ENCODE measurements at places on chromosomes 3 and 15. TPM values are rescaled to one million over a fixed set of nuclear protein-coding genes. Genes with fewer than 3 reads are reported as not detected.

SOX14 gene
- not detected for total RNA-seq

DGKG gene
- 26.1 TPM for total RNA-seq

B3GNT5 gene
- total RNA-seq, result 14.7 TPM

CHRFAM7A gene
- 0.90 TPM for total RNA-seq

NR2E3 gene
- not detected for total RNA-seq

GHSR gene
- not detected for total RNA-seq

SV2B gene
- total RNA-seq, result 0.04 TPM

SLCO2A1 gene
- 0.02 TPM for total RNA-seq

SLC51A gene
- total RNA-seq, result not detected

TRH gene
- not detected for total RNA-seq

RETNLB gene
- total RNA-seq, result not detected

NTRK3 gene
- 0.04 TPM for total RNA-seq

MITF gene
- 5.8 TPM for total RNA-seq

DUSP7 gene
- 4.3 TPM for total RNA-seq

PLSCR4 gene
- 15.0 TPM for total RNA-seq

NEO1 gene
- total RNA-seq, result 47.7 TPM

WWTR1 gene
- 47.4 TPM for total RNA-seq

RLBP1 gene
- not detected for total RNA-seq

C3orf20 gene
- total RNA-seq, result not detected

OSTN gene
- total RNA-seq, result not detected

SENP8 gene
- 3.2 TPM for total RNA-seq

NCBP2 gene
- 96.0 TPM for total RNA-seq

TRPM1 gene
- not detected for total RNA-seq

Data from H4 (cell line).